Stimulated activated CD4-positive, alpha-beta T cell treated with anti-CD3 and anti-CD28 coated beads, TNF-alpha, amount 100 ng/mL, for 48 hours (primary cell): ENCODE measurements at places on chromosomes 4 and X.

- no peak for DNase-seq
Measured at GRCh38 chr4:183821076-183821853, 83.8 kb upstream of the STOX2 start.

GRCh38 chr4:4791299-4792111 is 68.0 kb upstream of the MSX1 start:
- DNase-seq, result no peak

- no peak for DNase-seq
Measured at GRCh38 chrX:94123062-94123461, 449.1 kb downstream of the FAM133A start.

DNA sequence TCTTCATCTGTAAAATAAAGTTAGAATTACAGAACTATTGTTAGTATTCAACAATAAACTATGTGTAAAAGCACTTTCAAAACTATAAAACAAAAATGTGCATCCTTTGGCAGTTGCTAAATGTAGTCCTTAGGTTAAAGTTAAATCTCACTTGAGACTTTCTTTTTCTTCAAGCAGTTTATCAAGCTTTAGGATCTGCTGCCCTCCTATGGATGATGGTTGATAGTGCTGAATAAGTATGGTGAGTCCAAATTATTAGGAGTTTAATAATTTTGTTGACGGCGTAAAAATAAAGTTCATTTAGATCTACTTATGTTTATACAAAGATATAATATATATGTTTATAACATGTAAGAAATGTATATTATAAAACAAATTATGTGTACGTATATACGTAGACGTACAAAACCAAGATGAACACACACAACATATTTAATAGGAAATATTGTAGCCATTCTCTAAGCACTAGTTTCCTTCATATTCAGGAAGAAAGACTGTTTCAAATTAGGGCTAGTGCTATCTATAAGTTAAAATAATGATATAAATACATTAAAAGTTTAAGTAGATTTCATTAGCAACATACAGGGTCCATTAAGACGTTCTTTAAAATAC is 22.3 kb downstream of the UGT2A2 start:
- no peak for DNase-seq

- DNase-seq, result no peak
Measured at GRCh38 chrX:40172401-40173142, 74.8 kb upstream of the BCOR start.

- DNase-seq, result no peak
Measured at GRCh38 chrX:9533611-9534010, 68.8 kb downstream of the TBL1X start.

DNA sequence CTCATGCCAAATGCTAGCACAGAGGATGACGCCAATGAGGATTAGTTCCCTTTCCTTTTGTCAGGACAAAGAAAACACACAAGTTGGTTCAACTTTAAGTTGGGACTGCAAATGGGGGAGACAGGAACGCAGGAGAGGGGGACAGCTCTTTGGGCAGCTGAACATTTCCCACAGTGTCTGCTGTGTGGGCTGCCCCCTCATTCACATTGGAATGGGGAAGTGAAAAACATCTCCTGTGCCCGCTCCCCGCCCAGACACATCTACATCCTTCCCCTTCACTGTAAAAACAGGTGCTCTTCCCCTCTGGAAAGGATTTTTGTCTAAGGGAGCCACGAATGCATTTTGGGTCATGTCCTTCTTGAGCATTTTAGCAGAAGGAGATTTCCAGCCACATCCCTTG is 44.5 kb upstream of the TBC1D9 start:
- DNase-seq, result no peak

DNA sequence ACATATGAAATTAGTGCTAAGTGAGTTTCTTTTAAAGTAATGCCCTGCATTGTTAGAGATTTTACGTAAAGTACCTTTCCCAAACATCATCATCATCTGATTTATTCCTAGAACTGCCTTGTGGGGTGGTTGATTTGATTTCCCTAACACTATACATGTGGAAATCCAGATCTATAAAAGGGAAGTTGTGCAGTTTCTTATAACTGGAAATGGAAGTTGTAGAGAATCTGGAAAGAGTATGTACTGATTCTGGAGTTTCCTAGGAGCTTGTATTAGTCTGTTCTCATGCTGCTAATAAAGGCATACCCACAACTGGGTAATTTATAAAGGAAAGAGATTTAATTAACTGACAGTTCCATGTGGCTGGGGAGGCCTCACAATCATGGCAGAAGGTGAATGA is 47.9 kb downstream of the BMP2K start:
- no peak for DNase-seq

DNA sequence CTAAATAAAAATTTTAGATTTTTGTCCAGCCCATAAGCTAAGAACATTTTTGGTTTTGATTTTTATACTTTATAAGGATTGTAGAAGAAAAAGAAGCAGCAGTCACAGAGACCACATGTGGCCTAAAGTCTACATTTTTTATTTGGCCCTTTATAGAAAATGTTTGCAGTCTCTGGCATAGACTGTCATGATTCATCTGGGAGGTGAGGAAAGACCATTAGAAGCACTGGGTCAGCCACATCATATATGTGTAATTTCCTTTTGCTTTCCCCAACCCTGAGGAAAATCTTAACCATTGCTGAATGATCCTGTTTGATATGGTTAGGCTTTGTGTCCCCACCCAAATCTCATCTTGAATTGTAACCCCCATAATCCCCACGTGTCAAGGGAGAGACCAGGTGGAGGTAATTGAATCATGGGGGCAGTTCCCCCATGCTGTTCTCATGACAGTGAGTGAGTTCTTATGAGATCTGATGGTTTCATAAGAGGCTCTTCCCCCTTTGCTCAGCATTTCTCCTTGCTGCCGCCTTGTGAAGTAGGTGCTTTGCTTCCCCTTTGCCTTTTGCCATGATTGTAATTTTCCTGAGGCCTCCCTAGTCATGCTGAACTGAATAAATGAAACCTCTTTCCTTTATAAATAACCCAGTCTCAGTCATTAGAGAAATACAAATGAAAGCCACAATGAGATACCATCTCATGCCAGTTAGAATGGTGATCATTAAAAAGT is 12.1 kb upstream of the COPS4 start:
- DNase-seq, result no peak

DNA sequence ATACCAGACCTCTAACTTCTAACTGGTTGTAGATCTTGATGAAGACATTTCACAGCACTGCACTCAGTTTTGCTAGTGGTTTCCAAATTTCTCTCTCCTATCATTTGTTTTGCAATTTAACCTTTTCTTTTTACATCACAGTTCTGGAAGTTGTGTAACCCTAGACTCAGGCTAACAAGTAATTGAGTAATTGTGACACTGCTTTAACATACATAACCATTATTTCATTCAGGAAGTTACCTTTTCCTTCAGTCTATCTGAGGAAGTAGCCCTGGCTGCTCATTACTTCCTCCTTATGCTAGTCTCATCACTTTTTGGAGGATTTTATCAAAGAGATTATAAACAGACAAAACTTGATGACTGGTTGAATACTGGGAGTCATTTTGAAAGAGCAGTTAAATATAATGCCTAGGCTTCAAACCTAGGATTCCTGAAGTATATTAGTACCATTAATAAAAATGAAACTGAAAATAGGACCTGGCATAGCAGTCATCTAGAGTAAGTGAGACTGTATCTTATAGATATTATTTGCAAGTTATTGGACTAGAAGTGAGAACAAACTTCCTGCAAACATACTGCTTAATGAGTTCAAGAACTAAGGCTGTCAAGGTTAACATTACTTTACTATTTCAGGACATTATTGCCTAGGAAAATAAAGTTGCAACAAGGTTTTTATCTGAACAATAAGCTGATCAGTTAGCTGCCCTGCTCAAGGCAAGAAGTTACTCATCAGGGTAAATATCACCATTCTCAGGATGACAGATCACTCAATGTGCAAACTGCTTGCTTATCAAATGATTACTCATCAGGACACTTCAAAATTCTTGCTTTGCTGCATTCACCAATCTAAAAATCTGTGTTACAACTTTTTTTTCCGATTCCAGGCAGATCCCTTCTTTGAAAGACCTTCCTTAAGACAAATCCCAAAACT is 25.6 kb upstream of the TEX13C start:
- DNase-seq, result no peak

- DNase-seq, result no peak
Measured at GRCh38 chr4:151038452-151039157, 23.5 kb upstream of the LRBA start.

- DNase-seq, result no peak
Measured at GRCh38 chrX:21939906-21940305, 603 bp upstream of the SMS start.

DNA sequence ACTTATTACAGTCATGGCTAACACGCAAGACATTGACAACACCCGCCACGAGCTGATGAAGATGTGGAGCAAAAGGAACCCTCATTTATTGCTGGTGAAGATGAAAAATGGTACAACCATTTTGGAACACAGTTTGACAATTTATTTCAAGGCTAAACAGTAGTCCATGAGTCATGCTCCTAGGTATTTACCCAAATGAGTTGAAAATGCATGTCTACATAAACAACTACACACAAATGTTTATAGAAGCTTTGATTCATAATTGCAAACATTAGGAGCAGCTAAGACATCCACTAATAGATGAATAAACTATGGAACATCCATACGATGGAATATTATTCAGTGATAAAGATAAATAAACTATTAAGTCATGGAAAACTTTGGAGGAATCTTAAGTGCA is 580.1 kb downstream of the RAPGEF2 start:
- DNase-seq, result no peak

- DNase-seq, result no peak
Measured at GRCh38 chrX:109187473-109188168, 294.3 kb downstream of the GUCY2F start.

DNA sequence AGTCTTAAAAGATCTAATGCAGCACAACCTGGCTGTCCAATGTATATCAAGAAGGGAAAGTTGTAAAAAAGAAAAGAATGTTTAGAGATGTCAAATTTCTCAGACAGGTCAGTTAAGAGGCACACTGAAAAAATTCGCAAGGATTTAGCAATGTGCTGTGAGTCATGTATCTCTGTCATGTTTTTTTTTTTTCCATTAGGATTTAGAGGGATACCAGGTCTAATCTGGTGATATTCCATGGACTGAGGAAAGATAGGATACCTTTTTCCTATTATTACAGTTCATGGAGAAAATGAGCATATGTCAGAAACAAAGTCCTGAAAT is 815.4 kb upstream of the PCDH10 start:
- no peak for DNase-seq

- no peak for DNase-seq
Measured at GRCh38 chr4:159071178-159071968, 31.5 kb upstream of the RAPGEF2 start.

- DNase-seq, result no peak
Measured at GRCh38 chr4:90198086-90198847, 71.1 kb downstream of the CCSER1 start.

DNA sequence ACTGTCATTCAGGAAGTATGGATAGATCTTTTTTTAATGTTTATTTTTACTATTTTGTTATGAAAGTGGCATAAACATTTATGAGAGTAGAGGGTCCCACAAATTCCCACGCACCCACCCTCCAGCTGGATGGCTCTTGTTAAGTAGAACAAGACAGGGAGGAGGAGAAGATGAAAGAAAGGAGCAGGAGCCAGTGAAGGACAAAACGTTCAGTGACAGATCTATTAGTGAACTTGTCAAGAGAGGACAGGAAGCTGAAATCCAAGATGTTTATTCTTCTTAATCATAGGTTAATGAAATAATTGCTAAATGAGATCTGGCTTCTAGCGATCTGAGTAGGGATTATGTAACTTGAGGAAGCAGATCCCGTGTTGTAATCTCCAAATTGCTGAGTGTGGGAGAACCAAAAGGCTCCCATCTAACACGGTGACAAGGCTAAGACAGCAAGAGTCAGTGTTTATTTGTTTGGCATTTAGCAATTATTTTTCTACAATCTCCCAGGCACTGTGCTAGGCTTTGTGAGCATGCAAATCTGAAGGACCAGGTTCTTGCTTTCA is 162.5 kb downstream of the SHROOM3 start:
- no peak for DNase-seq

GRCh38 chr4:94304365-94304971 is 38.2 kb downstream of the HPGDS start:
- DNase-seq, result no peak

GRCh38 chrX:37871626-37872302 is 24.4 kb upstream of the DYNLT3 start:
- DNase-seq, result no peak

- DNase-seq, result no peak
Measured at GRCh38 chr4:787561-787981, 38.4 kb downstream of the CPLX1 start.

- DNase-seq, result no peak
Measured at GRCh38 chr4:40311811-40312346, 23.3 kb upstream of the CHRNA9 start.

DNA sequence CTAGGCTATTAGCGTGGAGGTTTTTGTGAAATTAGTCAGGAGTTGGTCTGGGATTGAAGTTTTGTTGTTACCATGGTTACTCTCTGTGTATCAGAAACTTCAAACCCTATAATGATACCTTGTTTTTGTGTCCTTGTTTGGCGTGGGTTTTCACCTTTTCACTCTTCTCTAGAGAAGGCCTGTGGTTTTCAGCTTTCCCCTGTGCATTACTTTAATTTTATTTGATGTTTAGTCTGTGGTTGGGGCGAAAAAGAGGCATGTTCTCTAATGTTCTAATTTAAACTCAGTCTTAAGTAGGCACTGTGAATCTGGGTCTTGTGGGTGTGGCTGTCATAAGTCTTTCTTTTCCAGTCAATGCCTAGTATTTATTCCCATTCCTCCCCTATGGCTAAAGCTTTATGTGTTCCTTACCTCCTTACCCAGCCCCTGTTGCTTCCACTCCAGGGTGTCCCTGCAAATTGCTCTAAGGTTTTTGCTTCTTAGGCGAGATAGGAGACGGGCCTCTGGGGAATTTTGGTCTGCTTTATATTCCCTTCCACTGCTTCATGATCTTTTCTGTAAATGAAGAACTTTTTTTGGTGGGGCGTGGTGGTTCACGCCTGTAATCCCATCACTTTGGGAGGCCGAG is 326.3 kb upstream of the ZCCHC13 start:
- no peak for DNase-seq

- peak; percentile 21 for DNase-seq
Measured at GRCh38 chrX:153474718-153475117, 4.3 kb upstream of the HAUS7 start.

DNA sequence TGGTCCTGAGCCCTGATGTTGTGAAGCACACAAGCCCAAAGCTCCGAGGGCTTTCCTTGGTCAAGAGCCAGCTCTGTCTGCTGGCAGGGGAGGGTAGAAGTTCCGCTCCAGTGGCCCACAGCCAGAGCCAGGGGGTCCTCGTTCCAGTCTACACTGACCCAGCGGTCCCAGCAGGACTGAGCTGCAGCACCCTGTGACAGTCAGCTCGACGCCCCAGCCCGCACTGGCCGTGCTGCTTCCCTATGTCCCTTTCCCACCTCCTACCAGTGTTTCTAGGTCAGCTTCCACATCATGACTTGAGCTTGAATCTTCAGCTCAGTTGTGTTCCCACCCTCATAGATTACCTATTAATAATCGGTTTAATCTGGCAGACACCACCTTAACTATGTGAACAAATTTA is 22.5 kb upstream of the DCTD start:
- DNase-seq, result no peak

DNA sequence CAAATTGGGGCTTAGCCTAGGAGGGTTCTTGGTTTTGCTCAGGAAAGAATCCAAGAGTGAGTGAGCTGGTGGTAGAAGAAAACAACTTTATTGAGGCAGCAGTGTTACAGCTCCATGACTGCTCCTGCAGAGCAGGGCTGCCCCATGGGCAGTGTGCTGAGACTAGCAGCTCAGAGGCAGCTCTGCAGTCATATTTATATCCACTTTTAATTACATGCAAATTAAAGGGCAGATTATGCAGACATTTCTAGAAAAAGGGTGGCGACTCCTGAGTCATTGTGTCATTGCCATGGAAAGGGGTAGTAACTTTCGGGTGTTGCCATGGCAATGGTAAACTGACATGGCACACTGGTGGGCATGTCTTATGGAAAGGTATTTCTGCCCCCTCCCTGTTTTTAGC is 202.2 kb downstream of the CLCN4 start:
- DNase-seq, result no peak
